Uterus (tissue), 4 donors: ENCODE measurements at places on chromosomes 5 and 9.

DNA sequence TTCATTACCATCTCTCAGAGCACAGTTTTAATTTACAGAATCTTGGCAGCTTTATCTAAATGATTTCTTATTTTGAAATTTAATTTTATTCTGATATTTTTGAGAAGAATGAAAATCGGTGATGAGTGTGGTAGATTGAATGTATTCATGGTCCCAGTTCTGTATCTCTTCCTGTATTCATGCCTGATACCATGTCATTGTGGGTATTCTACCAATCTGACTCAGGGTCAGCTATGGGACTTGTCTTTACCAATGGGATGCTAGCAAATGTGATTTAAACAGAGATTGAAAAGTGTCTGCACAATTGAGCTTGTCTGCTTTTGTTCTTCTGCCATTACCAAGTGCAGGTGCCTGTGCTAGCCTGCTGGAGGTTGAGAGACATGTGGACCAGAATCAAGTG, 17.8 kb upstream of the ZNF618 start:
- no peak for DNase-seq

- no peak for DNase-seq
These were observed 50.5 kb downstream of the PDE4D start for GRCh38 chr5:59842999-59843398.

- DNase-seq = no peak
These were observed 4.0 kb upstream of the ANKRD33B start for GRCh38 chr5:10559871-10560270.

GRCh38 chr9:15135164-15135792, 171.7 kb downstream of the TTC39B start:
- peak; percentile 67 for DNase-seq
